Glutamatergic neuron (in vitro differentiated cells): ENCODE measurements at places on chromosomes 12 and 14. TPM values are rescaled to one million over a fixed set of nuclear protein-coding genes. Genes with fewer than 3 reads are reported as not detected.

SLC10A1 gene
- total RNA-seq = not detected

GRCh38 chr12:67469666-67470065 lies 178.9 kb upstream of the DYRK2 start:
- peak; percentile 60 for DNase-seq

DNA sequence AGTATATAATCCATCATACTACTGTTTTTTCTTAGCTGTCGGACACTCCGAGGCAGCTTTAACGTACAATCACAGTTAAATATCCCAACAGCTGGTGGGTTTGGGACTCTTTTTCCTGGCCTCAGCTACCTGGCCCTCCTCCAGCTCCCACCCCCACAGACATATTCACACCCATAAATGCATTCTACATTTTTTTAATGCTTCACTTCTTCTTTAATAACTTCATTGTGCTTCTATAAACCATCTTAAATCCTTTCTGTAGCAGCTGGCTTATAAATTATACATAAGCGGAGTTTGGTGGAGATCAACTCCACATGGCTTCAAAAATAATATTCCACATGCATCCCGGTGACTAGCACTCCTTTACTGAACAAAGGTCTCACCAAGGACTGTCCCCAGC lies 33.3 kb downstream of the TDG start:
- DNase-seq = no peak

DNA sequence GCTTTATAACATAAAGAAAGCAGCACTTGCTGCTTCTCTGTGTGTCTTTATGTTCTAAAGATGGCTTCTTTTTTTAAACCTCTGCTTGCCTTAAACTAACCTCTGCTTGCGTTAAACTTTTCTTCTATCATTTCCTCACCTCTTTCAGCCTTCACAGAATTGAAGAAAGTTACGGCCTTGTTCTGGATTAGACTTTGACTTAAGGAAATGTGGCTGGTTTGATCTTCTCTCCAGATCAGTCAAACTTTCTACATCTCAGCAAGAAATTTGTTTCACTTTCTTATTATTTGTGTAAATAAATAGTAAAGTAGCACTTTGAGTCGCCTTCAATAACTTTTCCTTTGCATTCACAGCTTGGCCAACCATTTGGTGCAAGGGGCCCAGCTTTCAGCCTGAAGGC lies 64.2 kb downstream of the CMAS start:
- no peak for DNase-seq

NOVA1 gene
- total RNA-seq = 119 TPM

DNA sequence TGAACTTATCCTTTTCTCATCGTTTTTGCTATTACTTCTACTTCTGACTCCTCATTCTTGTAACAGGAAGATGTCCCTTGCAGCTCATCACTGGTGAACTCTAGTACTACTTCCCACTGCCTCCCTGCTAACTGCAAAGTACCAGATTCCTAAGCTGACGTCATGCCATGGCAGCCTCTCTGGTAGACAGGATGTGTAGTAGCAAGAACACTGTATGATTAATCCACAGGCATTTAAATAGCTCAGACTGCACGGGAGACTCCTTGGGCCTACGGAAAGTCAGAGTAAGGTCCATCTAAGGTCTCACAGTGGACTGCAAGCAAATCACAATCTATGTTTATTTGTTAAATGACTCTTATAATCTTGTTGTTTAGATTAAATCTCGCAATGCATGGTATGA lies 43.5 kb downstream of the DNAI7 start:
- no peak for DNase-seq

- no peak for DNase-seq
These were observed 791.6 kb downstream of the DIO2 start for GRCh38 chr14:79419571-79420327.

- DNase-seq = no peak
These were observed 213.7 kb downstream of the GXYLT1 start for GRCh38 chr12:41930866-41931437.
